ENCODE measurements at places on chromosomes 4 and X.
A peak's percentile ranks its signal among the peaks of the same experiment; 100 is the strongest.

GRCh38 chr4:26268246-26268645 lies 52.6 kb upstream of the RBPJ start:
- no peak for DNase-seq

DNA sequence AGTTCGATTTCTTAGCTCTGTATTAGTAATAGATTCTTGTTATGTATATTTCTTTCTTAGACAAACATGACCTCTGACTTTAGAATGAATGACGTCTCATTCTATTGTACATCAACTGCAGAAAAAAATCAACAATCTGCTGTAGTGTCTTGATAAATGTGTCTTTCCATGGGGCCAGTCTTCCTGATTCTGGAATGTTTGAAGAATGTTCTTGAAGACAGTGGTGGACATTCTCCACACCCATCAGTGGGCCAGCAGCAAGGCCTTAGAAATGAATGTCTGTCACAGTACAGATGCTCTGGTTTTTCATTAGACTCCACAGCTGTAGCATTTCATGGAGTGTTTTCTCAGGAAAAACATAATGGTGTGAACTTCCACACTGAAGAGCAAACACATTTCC lies 63.2 kb upstream of the FAM47B start:
- peak; percentile 7 for DNase-seq

DNA sequence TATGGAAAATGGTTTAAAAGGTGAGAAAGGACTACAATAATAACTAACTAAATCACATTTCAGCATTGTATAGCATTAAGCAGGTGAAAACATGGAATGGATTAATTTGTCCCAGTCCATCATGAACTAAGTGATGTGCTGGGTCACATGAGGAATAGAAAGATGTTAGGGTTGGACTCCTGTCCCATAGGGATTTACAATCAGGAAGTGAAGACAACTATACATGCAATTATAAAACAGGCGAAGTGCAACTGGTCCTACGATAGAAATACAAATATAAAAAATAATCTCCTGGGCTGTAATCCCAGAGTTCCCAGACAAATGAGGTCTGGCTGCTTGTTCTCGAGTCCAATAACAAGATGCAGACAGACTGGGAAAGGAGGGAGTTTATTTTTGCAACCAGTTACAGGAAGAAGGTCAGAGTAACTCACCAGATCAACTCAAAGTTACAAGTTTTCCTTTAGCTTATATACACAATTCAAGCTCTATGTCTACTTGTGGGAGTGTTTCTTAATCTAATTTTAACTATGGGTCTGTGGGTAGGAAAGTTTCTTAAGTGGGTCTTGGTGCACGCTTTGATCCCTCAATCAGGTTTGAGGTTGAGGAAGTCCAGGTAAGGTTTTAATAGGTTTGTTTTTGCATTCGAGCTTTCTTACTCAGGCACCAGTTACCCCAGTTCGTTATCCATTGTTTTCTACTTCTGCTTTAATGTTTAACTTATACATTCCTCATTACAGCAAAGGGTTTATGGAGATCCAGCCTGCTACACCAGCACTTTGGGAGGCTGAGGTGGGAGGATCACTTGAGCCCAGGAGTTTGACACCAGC lies 50.1 kb downstream of the IGFBP7 start:
- DNase-seq = no peak

DNA sequence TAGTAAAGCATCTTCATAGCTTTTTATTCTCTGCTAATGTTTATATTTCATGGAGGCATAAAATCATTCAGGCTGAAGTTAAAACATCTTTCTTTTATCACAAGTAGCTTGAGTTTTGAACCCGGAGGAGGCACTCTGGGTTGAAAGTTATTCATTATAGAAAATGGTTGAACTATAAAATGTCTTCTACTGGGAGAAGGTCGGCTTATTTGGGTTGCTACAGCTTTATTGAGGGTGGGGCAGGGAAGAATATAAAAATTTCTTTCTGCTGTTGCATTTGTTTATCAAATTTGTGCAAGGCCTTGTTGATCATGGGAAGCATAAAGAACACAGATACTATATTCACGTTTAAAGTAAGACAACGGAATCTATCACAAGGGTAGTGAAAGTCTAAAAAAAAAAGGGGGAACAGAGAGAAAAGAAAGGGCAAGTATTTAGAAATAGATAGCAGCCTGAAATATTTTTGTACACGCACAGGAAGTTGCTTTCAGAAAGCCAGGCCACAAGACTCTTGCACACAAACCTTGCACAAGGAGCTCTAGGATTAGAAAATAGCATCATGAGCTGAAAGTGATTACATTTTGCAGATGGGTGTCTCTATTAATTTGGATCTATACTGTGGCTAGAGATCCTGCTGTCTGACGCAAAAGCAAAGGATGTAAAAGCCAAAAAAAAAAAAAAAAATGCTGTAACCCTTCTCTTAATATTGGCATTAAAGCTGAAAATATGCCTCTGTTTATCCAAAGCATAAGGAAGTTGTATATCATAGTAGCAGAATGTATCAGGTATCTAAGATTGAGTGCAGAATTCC lies 37.2 kb upstream of the FAM9C start:
- no peak for DNase-seq

- DNase-seq = no peak
Measured at GRCh38 chrX:55107911-55108310, 19.1 kb downstream of the PAGE2 start.

- DNase-seq = peak; percentile 83
Measured at GRCh38 chrX:2707334-2707760, 16.3 kb downstream of the CD99 start.

DNA sequence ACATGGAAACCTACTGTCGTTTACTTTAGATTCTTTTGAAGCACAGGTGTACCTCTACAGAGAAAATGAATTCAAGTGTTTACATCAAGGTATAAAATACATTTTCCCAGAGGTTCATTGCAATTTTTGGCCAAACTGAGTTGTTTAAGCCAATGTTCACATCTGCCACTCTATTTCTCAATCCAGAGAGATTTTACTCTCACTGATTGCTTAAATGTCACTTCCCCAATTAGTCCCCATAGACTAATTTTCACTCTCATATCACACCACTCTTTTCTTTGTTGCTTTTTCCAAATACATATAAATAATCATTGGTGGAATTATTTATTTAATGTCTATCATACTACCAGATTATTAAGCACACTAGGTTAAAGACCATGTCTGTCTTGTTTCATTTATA lies 271.8 kb downstream of the PPP3CA start:
- no peak for DNase-seq

DNA sequence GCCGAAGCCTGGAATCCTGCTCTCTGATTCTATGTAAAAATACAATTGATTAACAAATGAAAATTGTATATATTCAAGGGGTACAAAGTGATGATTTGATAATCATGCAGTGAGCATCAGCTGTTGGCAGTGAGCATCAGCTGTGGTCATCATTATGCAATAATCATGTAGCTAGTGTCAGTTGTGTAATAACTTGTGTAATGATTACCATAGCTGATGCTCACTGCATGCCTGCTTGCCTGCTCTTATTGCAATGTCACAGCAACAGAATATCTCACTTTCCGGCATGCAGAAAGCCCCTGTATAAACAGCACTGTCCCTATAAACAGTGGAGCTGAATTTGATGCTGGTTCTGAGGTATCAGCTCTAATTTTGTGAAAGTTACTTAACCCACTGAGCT lies 46.8 kb downstream of the SULT1B1 start:
- DNase-seq = no peak

- no peak for DNase-seq
Measured at GRCh38 chr4:26792639-26793038, 68.0 kb upstream of the STIM2 start.

- DNase-seq = no peak
Measured at GRCh38 chr4:124854968-124855367, 142.4 kb upstream of the ANKRD50 start.
